Amniotic epithelial cell (primary cell): ENCODE measurements at places on chromosomes 3 and 15.
A peak's percentile ranks its signal among the peaks of the same experiment; 100 is the strongest.

- DNase-seq = peak; percentile 11
Observed at GRCh38 chr3:195613468-195614069, 29.8 kb upstream of the APOD start.

GRCh38 chr3:105414841-105415240 lies 48.1 kb downstream of the ALCAM start:
- peak; percentile 86 for DNase-seq

DNA sequence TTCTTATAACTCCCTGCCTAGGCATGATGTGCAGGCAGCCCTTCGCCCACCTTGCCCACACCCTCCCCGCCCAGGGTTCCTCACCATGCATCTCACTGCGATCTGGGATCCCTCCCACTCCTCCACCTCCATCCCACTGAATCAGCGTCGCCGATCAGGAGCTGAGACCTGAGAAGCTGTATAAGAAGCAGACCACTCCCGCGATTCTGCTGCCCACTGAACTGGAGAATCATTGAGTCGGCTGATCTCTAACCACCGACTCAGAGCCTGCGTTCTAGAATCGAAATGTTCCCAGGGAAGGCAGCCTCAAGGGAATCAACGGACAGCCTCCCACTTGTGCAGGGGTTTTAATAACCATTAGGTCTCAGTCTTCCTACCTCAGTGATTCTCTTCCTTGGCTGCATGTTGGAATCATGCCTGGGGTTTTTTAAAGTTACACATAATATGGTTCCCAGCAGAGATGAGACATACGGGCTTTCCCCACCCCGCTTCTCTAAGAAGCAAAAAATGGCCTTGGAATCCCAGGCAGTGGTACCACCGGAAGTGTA lies 60.2 kb downstream of the TMEM44 start:
- DNase-seq = peak; percentile 47

DNA sequence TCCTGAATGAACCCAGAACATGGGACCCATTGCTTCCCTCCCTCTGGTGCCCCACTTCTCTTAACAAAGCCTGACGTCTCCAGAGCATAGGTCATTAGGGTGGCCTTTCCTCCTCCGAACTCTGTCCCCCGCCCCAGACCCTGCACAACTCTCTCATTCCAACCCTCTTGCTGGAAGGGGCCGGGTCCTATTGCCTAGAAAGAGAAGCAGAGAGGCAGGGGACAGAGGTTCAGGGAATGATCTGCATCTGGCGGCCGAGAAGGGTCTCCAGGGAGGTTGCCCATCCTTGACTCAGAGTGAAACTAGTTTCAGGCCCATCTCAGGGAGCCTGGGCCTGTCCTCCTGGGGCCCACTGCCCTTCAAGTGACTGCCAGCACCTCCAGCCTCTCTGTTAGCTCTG lies 79.0 kb downstream of the LINGO1 start:
- no peak for DNase-seq

DNA sequence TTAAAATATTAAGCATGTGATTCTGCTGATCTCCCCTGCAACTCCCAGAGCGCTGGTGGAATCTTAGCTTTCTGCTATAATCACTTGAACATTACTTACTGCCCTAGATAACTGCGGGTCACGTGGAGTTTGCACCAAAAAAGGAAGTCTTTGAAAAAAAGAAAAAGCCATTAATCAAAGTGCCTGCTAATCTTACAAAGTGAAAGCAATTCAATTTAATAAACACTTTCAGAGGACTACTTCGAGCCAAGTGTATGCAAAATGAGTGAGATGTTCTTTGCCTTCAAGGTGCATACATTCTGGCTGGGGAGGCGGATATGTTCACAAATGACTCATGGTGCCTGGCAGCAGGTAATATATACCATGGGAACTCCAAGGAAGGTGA lies 109.9 kb upstream of the GAP43 start:
- DNase-seq = peak; percentile 58
